ENCODE measurements at places on chromosomes 12 and 14.

GRCh38 chr12:121060149-121061001 lies 21.3 kb upstream of the OASL start:
- DNase-seq = peak; percentile 40

DNA sequence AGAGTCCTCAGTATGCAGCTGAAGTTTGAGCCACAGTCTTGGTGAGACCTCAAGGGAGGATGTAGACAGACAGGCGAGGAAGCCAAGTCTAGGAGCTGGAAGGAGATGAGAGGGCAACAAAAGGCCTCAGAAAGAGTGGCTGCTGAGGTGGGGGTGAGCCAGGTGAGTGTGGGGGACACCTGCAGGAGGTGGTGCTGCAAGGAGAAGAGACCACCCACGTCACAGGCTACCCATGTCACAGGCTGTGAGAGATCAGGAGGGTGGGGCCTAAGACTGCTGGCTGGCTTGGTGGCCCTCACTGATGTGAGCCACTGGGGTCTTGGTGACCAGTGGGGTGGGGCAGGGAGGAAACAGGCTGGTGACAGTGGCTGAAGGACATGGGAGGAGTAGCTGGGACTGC lies 97.3 kb downstream of the KIF26A start:
- no peak for DNase-seq

GRCh38 chr12:91618281-91618680 lies 435.7 kb upstream of the DCN start:
- no peak for DNase-seq

DNA sequence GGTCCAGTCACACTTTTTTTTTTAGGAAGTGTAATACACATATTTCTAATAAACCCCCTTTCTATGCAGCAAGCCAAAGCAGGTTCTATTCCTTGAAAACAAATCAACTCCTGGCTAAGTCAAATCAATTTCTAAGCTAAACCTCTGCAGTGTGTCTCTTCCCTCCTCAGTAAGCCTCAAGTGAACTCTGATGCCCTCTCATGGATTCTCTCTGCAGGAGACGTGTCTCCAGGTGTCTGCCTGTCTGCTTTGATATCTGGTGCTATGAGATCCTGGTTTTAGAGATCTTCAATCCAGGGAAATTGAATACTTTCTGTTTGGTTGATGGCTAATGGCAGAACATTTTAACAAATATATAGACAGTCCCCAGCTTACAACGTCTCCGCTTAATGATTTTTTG lies 791.7 kb downstream of the AACS start:
- DNase-seq = no peak

DNA sequence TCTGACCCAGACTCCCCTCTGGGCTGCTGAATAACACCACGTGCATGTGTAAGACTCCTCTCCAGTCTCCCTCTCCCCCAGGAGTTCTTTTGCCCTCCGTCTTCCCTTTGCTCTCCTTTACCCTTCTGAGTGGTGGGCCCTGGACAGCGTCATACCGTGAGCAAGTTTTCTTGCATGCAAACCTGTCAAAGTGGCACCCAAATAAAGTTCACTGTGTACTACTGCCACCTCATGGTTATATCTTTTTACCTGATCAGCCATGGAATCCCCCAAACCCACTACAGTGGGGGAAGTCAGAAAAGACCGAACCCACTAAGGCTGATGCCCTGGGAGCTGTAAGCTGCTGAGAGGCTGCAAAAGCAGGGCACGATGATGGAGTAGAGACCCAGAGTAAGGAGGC lies 131.1 kb upstream of the VRK1 start:
- no peak for DNase-seq

DNA sequence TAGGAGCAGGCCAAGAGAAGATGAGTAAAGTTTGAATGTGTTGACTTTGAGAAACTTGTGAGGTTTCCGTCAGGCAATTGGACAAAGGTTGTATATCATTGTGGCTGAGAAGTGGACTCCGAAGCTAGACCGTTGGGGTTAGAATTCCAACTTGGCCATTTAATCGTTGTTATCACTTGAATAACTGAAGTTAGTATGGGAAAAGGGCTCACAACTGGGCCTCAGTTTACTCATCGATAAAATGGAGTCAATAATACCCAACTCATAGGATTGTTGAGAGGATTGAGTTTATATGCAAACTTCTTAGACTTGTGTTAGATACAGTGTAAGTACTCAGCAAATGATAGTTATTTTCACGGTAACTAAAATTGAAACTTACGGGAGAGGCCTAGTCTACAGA lies 846 bp downstream of the SLIRP start:
- no peak for DNase-seq

GRCh38 chr12:38585086-38585485 lies 268.5 kb downstream of the ALG10B start:
- no peak for DNase-seq

GRCh38 chr14:55077170-55078151 lies 26.0 kb downstream of the MAPK1IP1L start:
- DNase-seq = no peak

GRCh38 chr14:88683119-88683518 lies 109.6 kb downstream of the EML5 start:
- DNase-seq = no peak

GRCh38 chr12:118880720-118881493 lies 100.4 kb upstream of the SRRM4 start:
- DNase-seq = no peak

DNA sequence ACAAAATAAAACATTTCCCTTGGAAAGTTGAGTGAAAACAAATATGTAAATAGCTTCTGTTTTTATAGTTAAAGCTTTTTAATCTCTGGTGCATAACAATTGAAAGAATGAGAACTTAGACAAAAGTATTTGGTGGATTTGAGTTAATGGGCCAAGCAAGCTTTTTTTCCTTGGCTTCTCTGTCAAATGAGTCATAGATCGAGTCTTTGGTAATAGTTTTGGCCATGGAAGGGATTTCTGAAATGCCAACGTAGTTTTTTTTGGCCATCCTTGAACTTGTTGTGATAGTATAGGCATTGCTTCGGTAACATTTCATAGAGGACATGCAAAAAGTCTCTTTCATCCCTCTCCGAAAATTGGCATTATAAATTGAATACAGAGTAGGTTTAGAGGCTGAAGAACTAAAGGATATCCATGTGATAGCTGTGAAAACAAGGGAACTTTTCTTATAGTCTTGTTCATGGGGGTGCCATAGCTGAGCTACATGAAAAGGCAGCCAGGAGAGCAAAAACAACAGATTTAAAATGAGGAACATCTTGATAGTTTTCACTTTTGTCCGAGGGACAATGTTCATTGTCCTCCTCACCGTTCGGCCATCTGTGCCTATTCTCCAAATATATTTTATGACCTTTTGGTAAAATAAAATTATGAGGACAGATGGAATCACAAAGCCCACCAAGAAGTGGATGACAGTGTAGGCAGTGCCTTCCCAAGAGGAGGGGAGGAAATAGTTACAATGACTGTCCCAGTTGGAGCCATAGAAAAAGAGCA lies 34.7 kb downstream of the GPR19 start:
- DNase-seq = no peak

DNA sequence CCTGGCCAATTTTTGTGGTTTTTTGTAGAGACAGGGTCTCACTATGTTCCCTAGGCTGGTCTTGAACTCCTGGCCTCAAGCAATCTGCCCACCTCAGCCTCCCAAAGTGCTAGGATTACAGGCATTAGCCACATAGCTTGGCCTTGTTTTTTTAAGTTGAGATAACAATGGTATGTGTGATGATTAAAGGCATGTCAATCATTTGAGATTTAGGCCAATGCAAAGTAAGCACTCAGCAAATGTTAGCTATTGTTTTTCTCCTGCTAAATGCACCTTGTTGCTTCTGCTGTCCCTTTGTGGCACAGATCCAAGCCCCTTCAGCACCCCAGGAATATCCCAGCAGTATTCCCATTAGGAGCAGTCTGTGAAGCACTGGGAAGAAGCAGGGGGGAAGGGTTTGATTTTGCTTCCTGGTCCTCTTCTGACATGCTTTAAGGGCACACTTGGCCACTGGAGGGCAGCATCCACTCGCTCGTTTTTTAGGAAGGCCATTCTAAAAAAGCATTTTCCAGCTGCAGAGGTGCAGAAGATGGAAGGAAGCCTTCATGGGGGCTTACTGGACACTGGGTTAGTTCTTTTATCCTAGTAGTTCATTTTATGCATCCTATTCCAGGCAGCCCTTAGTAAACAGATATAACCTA lies 70.2 kb upstream of the ZFP36L1 start:
- DNase-seq = peak; percentile 82

DNA sequence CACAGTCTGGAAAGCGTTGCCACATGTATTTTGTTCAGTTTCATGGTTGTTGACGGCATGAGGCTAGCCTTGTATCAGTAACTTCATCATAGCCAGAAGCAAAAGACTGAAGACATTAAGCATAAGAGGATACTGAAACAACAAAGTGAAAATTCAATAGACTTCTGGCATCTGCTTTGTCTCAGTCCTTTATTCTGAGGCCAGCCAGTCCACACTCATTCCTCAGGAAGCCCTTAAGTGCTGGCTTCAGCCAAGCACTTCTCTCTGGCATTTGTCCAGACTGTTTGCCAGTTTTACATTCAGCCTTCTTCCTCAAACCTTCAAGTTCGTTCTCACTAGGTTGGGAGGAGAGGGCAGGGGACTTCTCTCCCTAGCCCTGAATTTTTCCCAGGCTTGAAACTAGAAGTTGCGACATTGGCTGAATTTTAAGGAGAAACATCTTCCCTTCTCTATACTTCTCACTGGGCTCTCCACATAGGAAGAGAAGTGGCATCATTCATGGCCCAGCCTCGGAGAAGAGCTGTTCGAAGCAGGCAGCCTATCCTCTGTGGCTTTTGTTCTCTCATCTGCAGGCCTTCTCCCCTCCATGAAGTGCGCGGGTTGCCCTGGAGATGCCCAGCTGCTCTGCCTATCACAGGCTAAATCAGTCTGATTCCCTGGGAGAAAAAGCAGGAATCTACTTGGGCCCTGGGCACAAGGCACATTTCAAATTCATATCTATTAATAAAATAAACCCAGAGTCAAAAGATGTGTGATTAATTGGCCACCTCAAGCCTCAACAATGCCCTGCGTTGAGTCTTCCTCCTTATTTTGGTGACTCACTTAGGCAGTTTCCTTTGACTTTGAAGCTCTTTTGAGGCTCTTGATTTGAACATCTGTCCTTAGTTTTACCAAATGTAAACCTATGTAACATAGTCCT lies 130.9 kb upstream of the PLEKHA5 start:
- no peak for DNase-seq

DNA sequence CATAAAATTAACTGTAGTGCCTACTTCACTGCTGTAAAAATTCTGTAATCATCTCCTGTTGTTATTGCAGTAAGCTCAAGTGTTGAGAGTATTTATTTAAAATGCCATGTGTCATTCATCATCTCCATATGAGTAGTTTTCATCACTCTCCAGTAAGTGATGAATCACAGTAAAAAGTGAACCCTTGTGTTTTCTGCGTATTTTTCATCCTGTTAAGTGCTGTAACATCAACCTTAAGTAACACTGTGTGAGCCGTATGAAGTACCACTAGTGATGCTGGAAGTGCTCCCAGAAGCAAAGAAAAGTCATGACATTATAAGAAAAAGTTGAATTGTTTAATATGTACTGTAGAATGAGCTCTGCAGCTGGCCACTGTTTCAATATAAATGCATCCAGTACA lies 55.4 kb downstream of the SLCO1B3 start:
- DNase-seq = no peak

DNA sequence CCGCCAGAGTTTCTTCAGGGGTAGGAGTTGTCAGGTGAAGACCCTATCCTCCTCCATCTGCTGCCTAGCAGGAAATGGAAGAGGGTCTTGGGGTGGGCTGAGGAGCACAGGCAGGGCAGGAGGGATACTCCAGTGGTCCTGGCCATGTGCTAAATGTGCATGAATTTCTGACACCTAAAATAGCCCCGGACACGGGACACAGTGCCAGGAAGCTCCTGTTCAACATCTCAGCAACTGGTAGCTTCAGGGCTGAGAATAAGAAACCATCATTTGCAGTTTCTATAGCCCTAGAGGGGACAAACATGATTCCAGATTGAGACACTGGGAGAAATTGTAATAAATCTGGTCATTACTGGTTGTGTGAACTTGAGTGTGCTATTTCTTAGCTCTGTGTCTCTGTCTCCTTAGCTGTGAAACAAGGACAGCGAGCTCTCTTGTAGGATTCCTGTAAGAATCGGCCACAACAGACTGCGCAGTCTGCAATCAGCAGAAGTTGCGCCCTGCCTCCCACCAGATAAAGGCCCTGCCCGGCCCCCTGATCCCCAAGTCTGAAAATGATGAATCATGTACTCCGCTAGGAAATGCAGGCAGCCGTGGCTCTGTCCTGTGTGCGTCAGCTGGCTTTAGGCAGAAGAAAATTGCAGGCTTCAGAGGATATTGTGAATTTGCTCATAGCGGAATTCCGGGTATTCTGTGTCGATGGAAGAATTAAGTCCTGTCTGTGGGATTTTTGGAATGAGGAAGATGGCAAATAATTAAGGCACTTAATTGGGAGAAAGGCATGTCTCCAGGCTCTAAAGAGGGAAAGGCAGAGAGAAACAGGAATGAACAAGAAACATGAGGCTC lies 35.2 kb upstream of the MEG3 start:
- DNase-seq = no peak

DNA sequence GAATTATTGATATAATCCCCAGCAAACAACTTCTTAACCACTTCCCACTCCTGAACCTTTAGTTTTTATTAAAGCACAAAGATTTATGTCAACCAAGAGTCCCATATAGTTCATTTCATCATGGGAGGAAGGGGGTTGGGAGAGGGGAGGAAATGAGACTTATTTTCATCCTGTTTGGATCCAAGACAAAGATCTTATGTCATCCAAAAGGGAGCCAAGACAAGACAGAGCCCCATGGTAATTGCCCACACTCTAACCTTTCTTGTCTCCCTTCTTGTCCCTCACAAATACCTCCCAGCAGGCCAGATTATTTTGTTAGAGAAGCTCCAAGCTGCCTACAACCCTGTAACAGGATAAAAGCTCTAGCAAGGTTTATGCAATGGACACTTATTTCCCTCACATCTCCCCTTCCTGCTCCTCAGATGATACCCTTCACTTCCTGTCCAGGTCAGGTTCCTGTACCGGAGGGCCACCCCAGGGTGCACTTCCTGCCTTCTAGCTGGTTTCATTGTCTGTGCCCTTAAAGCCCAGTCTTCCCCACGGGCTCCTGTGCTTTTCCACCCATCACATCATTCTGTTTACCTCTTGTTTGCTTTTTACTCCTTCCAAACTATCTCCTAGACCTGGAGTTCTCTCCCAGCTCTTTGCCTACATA lies 123.7 kb upstream of the MDM1 start:
- DNase-seq = peak; percentile 17

DNA sequence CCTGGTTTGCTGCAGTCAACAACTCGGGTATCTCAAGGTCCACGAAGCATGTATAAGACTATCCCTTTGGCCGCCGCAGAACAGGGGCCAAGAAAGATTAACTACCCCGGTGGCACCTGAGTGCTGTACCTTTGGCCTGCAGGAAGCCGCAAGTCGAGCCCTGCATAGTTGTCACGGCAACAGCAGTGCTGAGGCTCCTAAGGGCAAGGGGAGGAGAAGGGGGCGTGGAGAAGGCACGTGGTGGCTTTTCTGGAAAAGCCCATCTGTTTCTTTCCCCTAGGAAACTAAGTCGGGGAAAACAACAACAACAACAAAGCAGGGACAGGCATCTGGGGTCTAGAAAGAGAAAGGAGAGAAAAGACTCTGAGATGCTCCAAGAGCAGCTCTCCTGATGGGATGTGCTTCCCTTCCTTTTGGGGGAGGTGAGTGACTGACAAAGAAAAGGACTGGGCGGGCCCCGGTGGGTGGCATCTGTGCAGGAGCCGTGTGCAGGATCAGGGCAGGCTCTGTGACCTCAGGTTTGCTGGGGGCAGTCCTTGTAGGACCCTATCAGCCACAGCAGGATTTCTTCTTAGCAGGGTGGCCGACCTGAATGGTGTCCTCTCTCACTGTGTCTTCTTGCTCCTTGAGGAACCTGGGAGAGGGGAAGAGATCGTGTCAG lies 123.9 kb downstream of the PRMT8 start:
- DNase-seq = no peak

- no peak for DNase-seq
These were observed 143.1 kb upstream of the NUDT4 start for GRCh38 chr12:93234641-93235040.

Data from DND-41 (cell line).